ENCODE measurements at places on chromosomes 16 and 17. TPM values are rescaled to one million over a fixed set of nuclear protein-coding genes. Genes with fewer than 3 reads are reported as not detected.

EPX gene
- not detected for total RNA-seq

EVI2A gene
- not detected for total RNA-seq

TGFB1I1 gene
- 32.5 TPM for total RNA-seq

FASN gene
- total RNA-seq: 956 TPM

P3H4 gene
- 58.9 TPM for total RNA-seq

TCAP gene
- total RNA-seq: 1.6 TPM

RAB26 gene
- 92.2 TPM for total RNA-seq

BCO1 gene
- total RNA-seq: not detected
